T47D (cell line): ENCODE measurements at places on chromosomes 7 and 10.

DNA sequence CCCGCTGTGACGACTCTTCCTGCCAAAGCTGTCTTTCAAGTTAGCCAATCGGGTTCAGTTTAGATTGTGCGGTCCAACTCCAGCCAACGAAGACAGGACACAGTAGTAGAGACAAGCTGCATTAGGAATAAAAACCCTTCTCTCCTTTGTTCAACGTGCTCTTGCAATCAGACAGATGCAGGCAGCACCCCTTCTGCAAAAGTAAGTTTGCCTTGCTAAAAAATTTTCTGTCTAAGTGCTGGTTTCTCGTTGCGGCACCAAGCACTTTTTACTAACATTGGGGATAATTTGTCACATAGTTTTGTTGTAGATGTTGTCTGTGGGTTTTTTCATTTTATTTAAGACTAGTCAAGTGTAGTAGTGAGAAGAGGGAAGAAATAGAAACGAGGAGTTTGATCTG, 58.1 kb downstream of the MINPP1 start:
- no peak for DNase-seq

DNA sequence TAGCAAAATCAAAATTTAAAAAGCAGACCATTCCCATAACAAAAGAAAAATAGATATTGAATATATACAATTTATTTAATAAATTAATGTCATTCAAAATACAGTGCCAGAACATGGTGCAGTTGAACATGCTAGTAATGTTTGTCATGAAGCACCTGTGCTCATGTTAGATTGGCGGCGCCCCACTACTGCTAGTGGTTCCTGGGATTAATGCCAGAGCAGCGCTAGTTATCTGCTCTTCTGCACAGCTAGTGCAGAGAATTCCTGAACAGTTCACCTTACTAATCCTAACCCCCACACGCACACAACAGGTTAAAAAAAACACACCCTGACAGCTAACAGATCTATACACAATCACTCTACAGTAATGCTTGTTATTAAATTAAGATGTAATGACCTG, 23.4 kb downstream of the KBTBD2 start:
- no peak for DNase-seq

DNA sequence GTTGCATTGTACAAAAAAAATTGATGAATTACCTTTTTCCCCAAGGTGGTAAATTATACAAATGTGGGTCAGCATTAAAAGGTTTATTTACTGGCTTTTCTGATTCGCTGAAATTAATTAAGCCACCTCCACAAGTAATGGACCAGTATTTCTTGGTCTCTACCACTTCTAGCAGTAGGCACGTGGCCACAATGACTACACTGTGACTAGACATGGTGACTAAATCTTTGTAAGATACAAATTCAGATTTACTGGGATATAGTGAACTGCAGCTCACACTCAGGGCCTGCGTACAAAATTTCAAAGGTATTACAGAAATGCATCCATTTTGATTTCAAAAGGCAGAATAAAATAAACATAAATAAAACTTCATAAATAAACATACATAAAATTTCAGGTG, 10.9 kb downstream of the HPSE2 start:
- no peak for DNase-seq

GRCh38 chr7:2476298-2476697, at the start of gene GRIFIN:
GRIFIN (minus strand) TSS chr7:2476398; CDS start chr7:2476383, 15 bp downstream.
- no peak for DNase-seq
